ENCODE measurements at places on chromosomes 13 and 19. TPM values are rescaled to one million over a fixed set of nuclear protein-coding genes. Genes with fewer than 3 reads are reported as not detected.

The CD70 gene
- total RNA-seq: not detected

DNA sequence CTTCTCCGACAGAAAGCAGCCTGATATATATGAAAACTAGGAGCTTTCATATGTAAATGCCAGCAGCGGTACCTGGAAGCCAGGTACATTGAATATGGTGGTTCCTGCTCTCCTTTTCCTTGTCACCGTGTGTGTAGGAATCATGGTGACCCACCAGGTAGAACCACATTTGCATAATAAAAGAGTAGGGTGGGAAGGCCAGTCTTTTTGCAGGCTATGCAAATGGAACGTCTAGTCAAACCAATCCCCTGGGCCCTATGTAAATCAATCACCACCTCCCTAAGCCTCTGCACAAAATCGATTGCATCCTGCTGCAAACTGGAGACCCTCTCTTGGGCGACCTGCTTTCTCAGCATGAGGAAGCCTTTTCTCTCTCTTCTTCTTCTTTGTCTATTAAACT, 22.2 kb upstream of the ZNF181 start:
- DNase-seq: no peak

DNA sequence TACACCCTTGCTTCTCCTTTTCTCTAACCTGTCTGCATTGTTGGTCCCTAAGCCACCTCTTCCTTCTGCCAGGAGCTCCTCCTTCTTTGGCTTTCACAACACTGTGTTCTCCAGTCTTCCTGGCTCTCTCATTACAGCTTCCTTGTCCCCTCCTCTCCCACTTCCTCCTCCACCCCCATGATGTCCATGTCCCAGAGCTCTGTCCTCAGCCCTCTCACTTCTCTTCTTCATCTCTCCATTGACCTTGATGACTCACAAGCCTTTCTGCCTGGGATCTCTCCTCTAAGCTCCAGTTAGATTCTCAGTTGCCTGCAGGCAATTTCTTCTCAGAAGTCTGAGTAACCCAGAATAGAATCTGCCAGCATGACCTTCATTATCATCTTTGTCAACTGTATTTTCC, 100.3 kb upstream of the WASF3 start:
- no peak for DNase-seq

DNA sequence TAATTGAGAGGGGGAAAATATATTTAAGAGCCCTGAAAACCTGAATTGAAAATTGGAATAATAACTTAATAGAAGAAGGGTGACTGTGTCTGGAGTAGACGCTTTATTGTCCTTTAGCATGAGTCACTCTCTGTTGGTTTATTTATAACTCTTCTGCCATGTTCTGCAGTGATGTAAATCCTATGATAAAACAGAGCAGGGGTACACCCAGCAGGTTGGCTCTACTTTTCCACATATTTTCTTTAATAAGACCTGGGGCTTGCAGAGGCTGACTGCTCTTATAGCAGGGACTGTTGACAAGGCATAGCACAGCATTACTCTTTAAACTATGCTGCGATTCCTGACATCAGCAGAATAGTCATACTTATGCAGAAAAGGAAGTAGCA, 389.9 kb upstream of the PCDH9 start:
- no peak for DNase-seq

DNA sequence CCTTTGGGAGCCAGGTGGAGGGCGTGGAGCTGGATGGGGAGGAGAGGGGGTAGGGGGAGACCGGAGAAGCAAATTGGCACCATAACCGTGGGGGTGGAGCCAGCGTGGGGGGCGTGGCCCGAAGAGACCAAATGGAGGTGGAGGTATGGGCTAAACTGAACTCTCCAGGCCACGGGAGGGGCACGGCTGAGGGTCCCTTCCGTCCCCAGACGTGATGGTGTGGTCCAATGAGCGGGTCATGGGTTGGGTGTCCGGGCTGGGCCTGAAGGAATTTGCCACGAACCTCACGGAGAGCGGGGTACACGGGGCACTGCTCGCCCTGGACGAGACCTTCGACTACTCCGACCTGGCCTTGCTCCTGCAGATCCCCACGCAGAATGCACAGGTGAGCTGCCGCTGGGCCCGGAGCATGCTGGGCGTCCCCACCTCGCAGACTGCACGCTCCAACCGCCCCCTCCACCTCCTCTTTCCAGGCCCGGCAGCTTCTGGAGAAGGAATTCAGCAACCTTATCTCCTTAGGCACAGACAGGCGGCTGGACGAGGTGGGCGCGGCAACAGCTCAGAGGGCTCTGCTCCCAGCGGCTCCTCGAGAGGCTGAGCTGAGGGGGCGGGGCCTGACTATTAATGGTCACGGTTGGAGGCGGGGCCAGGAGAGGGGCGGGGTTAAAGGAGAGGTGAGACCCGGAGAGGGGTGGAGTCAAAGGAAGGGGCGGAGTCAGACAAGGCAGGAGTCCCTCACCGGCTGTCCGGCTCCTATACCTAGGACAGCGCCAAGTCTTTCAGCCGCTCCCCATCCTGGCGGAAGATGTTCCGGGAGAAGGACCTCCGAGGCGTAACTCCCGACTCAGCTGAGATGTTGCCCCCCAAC, 6.2 kb downstream of the HRC start:
- peak; percentile 95 for DNase-seq

- DNase-seq: peak; percentile 83
Observed at GRCh38 chr13:51793570-51794271, 10.2 kb downstream of the DHRS12 start.

The NALCN gene
- total RNA-seq: 1.7 TPM

- DNase-seq: no peak
Observed at GRCh38 chr19:57978586-57979289, 4.4 kb upstream of the C19orf18 start.

DNA sequence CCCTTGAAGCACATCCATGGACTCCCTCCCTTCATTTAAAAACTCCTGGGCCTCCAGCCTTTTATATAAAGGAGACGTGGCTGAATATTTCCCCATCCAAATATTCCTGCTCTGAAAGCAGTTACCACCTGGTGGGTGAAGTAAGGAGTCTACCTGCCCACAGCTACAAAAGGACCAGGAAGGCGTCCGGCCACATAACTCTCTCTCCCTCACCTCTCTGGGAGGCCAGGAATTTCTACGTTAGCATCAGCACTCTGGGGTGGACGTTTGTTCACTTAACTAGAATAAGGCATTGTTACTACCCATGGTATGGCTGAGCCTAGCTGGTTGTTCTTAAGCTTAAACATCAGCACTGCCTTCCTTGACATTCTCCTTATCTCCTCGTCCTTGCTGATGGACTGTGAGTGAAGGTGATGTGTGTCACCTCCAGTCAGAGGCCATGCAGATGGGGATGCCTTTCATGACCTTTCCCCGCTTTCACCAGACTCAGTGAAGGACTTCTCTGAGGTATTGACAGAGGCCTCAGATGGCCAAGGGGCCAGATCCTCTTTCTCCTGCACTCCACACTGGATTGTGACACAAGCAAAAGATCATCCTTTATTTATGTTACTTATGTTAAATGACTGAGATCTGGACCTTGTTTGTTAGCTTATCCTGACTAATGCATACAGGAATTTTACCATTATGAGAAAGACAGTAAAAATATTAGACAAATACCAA, 22.2 kb upstream of the KPNA3 start:
- no peak for DNase-seq

- DNase-seq: peak; percentile 29
Observed at GRCh38 chr13:31675440-31675953, 63.8 kb upstream of the RXFP2 start.

DNA sequence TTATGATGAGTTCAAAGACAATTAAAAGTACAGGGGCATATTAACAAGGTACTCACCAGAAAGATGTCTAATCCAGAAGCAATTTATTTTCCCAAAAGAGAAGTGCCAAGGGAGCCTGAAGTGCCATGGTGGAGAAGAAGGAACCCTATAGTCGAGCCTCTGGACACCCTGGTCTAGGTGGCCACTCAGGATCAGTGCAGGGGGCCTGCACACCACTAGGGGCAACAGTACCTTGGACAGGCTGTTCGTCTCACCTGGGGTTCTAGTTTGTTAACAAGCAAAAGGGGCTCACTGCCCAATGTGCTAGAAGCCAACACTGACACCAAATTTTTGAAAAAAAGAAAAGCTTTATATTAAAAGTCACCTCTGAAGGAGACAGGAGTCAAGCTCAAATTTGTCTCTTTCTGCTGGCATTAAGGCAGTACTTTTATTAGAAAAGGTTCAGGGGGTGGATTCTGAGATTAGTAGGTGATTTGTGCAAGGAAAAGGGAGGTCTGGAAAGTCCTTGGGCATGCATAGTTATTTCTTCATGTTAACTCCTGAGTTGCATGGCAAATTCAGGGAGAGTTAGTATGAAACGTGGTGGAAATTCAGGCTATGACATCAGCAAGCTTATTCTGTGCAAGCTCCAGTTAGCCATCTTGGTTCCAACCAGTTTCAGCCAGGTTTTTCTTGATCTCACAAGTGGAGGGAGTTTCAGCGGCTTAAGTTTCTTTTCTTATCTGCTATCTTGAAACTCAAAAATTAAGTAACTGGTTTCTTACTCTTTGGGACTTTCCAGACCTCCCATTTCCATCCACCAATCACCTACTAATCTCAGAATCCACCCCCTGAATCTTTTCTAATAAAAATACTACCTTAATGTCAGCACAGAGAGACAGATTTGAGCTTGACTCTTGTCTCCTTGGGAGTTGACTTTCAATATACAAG, 884 bp upstream of the CBY2 start:
- no peak for DNase-seq

DNA sequence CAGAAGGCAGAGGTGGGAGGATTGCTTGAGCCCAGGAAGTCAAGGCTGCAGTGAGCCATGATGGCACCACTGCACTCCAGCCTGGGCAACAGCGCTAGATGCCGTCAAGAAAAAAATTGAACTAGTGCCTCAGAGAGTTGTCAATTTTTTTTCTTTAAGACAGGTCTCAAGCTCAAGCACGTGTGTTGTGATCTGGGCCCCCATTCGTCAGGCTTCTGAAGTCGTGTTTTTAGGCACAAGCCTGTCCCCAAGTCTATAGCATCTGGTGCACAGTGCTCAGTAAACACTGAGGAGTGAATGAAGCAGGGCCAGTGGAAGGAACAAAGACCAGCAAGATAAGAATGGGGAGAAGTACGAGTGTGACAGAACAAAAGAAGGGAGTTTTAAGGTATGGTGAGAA, 23.7 kb upstream of the LAMP1 start:
- DNase-seq: no peak

The GAMT gene
- 29.6 TPM for total RNA-seq

The CLEC17A gene
- total RNA-seq: not detected

DNA sequence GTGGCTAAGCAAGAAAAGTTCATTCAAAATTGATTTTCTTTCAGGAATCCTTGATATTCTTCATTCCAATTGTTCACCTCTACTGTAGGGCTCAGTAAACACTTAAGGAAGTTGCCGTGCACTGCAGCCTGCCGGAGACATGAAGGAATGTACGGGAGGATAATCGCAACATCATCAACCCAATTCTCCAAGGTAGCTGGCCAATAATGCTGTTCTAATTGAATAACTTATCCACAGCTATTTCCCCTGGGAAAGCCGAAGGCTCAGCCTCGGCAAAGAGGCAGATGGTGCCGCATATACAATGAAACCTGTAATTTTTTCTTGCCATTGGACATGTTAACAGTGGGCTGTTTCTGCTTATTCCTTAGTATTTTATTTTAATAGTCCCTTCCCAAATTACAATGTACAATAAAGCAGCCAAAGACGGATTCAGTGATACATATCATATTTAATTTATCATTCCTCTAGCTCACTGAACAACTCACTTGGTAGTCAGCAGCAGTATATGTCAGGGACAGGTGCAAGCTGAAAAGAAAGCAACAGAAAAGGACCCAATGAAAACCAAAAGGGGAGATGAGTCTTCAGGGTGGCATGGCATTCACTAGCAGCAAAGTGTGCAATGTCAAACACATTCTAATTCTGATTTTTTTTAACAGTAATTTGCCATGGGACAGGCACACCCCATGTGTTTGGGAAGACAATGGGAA, 420.5 kb upstream of the KLF12 start:
- no peak for DNase-seq

GRCh38 chr19:3575260-3575741, 2.6 kb downstream of the HMG20B start:
- DNase-seq: peak; percentile 49

- DNase-seq: no peak
Observed at GRCh38 chr19:32717496-32717895, 2.1 kb upstream of the TDRD12 start.

DNA sequence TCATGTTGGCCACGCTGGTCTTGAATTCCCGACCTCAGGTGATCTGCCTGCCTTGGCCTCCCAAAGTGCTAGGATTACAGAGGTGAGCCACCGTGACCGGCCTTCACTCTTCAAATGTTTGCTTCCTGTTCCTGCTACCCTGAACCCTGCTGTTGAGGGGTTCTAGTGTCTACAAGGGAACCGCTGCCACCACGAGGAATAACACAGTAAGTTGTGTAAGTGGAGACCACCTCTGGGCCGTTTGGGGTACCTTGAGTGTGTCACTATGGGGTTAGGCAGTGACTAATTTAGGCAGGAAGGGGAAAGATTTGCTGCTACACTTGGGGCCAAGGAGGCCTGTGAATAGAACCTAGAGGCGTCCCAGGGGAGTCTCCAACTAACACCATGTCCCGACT, 2.2 kb upstream of the MYADM start:
- DNase-seq: no peak

- no peak for DNase-seq
Observed at GRCh38 chr13:80590551-80590950, 249.6 kb upstream of the SPRY2 start.

The GPC5 gene
- total RNA-seq: not detected

The CEACAM1 gene
- 0.97 TPM for total RNA-seq

GRCh38 chr13:26943748-26944147, 183.2 kb upstream of the GPR12 start:
- DNase-seq: no peak

The CGB8 gene
- total RNA-seq: not detected

The KLK14 gene
- total RNA-seq: not detected

- DNase-seq: no peak
Observed at GRCh38 chr19:30552593-30552992, 180.4 kb downstream of the ZNF536 start.

The PSG4 gene
- total RNA-seq: 121 TPM

- DNase-seq: no peak
Observed at GRCh38 chr19:50909240-50910070, 1.7 kb downstream of the KLK4 start.

- DNase-seq: no peak
Observed at GRCh38 chr19:1066251-1066747, 668 bp upstream of the ARHGAP45 start.

The PROSER3 gene
- total RNA-seq: 9.5 TPM

The CDX2 gene
- not detected for total RNA-seq

DNA sequence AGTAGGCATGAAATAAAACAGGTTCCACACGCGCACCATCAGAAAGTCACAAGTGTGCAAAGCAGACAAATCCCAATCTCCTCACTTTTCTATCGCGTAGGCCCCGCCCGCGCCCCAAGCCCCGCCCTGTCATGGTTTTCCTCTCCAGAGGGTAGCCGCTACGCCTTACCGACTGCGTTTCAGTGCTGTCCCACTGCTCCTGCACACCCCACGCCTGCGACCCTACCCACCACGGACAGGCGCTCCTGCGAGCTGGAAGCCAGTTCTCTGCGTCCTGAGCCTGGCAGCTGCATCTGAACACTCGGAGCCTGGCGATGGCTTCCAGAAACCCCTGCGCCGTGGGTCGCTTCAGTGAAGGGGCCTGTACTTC, 379 bp upstream of the ZNF470 start:
- no peak for DNase-seq

DNA sequence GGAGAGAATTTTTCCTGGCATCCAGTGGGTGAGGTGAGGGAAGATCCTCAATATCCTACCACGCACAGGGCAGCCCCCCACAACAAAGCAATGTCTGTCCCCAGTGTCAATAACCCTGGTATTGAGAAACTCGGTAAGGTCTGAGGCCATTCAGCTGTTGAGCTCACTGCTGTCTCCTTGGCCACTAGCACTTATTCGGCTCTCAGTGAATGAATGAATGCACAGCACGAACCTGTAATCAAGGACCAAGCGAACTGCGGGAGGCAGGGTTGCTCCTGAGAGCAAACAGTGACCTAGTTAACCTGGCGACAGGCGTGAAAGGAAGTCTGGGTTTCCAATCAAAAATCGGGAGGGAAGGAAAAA, 640 bp downstream of the ZSCAN5A start:
- no peak for DNase-seq
